NCI-H1694 (cell line): ENCODE measurements at places on chromosomes 16 and 17.

- no peak for DNase-seq
Measured at GRCh38 chr16:10852948-10853347, 24.1 kb upstream of the CIITA start.

- DNase-seq = no peak
Measured at GRCh38 chr16:1008085-1008484, 26.5 kb downstream of the SOX8 start.

DNA sequence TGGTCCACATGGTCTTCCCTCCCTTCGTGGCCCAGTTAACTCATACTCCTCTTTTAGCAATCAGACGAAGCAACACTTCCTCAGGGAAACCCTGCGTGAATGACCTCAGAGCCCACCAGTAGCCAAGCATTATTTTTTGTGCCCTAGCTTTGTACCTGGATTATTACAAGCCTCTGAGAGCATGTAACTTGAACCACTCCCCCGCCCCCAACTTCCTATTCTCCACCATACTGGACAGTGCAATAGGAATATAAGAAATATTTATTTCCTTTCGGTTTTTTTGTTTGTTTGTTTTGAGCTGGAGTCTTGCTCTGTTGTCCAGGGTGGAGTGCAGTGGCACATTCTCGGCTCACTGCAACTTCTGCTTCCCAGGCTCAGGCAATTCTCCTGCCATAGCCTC is 2.9 kb downstream of the CPPED1 start:
- no peak for DNase-seq

- DNase-seq = no peak
Measured at GRCh38 chr17:74690409-74690825, 22.3 kb downstream of the CD300LF start.

- DNase-seq = no peak
Measured at GRCh38 chr17:68035131-68035522, 408 bp upstream of the KPNA2 start.

GRCh38 chr16:79909571-79909970 is 309.0 kb upstream of the MAF start:
- DNase-seq = no peak

- DNase-seq = no peak
Measured at GRCh38 chr17:79027274-79027924, 3.4 kb downstream of the C1QTNF1 start.

DNA sequence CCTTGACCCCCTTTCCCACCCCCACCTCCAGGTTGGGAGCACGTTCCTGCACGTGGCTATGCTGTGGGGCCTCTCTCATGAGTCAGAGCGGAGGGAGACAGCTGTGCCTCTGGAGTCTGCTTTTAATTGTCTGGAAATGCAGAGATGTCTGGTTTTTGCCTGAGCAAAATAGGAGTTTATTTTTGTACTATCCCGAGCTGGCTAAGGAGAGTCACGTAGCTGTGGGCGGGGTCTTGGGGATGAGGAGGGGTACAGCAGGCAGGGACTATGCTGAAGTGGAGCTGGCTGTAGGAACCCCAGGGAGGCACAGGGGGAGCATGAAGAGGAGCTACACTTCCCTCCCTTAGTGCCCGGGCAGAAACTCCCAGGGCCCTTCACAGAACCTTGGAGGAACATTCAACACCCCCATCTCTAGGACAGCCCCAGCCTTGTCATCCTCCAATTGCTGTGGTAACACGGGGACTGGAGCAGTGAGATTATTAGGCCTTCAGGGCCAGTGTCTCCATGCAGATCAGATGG is 44.7 kb upstream of the LGALS9 start:
- no peak for DNase-seq

DNA sequence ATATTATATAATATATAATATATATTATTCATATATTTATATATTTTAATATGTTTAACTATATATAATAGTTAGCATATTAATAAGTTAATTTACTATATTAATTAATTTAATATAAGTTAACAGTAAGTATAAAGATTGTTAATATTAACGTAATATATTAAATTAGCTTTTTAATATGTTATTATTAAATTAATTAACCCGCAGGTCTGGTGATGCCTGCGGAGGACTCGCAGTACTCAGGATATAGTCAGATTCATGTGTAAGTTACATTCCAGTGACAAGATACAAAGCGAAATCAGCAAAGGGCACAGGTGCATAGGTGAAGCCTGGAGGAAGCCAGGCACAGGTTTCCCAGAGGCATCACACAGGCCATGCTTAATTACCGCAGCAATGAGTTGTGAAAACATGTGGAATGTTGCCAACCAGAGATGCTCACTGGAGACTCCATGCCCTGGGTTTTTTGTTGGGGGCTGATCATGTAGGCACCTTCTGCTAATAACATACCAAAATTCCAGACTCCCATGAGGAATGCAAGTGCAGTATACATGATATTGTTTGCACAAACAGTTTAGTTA is 130.4 kb upstream of the MPHOSPH6 start:
- no peak for DNase-seq

DNA sequence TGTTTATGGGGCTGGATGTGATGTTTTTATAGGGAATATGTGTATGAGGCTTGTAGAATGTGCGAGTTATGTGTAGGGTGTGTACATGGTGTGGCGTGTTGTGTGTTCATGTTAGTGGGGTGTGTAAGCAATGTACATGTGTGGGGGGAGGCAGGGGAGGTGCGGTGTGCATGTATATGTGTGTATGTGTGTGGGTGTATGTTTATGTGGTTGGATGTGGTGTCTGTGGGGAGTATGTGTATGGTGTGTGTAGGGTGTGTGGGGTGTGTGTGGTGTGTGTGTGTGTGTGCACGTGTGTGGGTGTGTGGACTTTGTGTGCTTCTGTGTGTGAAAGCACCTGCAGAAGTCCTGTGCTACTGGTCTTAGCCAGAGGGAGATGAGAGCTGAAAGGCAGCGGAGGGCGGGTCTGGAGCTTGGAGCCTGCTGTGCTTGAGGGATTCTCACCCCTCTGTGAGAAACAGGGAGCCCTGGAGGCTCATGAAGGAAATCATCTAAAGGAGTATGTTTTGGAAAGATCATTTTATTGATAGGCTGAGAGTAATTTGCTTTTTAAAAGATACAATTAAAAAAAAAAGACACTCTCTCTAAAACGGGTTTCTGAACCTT is 222.7 kb downstream of the HS3ST4 start:
- no peak for DNase-seq

DNA sequence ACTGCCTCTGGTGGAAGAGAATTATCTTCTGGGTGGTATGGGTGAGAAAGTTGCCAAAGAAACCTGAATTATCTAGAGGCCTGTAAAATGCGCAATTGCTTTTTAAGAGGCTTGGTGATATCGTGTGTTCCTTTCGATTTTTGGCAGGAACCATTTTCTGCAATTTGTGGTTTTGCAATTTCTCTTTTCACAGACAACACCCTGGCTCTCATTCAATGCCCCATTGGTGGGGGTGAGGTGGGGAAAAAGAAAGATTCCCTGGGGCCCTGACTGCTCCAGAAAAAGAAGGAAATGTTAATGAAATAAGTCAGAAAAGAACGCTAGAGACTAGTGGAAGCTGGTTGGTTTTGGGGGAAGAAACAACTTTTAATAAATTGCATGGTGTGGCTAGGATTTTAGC is 77.4 kb downstream of the ANKFN1 start:
- no peak for DNase-seq

- no peak for DNase-seq
Measured at GRCh38 chr17:37255432-37255831, 120.4 kb upstream of the C17orf78 start.
